ENCODE measurements at places on chromosomes 11 and 22.

DNA sequence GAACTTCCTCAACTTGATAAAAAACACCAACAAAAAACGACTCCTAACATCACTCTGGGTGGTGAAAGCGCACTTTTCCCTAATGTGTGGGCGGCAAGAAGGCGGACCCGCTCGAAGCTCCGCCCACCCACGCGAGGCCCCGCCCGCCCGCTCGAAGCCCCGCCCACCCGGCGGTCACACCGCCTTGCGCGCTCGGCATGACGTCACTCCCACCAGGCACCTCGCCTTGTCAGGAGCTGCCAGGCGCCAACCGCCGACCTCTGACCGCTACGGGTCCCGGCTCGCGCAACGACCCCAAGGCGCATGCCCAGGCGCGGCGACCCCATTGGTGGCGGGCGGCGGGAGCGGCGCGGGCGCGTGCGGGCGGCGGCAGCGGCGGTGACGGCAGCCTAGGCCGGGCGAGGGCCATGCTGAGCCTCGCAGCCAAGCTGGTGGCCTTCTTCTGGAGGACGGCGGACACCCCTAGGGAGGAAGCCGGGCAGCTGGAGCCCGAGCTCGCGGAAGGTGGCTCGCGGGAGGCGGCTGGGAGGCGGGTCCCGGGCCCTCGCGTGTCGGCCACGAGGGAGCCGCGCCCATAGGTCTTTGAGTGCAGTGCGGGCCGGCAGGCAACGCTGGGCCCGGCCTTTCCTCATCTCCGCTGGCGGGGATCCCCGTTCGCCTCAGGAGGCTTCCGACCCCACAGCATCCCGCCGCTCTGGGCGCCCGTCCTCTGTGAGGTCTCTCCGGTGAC lies at the start of gene MOV10L1:
MOV10L1 (plus strand) TSS at position 325 of the 730 bp plus-strand sequence; CDS start at position 408, 83 bp downstream.
- no peak for DNase-seq

DNA sequence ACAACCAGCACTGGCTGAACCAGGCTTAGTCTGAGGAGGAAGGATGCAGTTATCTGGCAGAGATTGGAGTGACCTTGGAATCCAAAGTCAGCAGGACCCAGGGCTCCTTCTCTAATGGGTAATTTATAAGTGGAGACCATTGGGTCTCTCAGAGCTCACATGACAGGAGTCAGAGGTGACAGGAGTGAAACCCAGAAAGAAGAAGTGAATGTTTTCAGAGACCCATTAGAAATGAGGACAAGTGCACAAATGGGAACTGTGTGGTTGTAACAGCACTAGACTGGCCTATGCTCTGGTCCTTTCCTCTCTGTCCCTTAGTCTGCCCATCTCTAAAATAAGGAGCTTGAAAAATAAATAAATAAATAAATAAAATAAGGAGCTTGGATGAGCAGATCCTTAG lies 107.4 kb downstream of the SERGEF start:
- no peak for DNase-seq

DNA sequence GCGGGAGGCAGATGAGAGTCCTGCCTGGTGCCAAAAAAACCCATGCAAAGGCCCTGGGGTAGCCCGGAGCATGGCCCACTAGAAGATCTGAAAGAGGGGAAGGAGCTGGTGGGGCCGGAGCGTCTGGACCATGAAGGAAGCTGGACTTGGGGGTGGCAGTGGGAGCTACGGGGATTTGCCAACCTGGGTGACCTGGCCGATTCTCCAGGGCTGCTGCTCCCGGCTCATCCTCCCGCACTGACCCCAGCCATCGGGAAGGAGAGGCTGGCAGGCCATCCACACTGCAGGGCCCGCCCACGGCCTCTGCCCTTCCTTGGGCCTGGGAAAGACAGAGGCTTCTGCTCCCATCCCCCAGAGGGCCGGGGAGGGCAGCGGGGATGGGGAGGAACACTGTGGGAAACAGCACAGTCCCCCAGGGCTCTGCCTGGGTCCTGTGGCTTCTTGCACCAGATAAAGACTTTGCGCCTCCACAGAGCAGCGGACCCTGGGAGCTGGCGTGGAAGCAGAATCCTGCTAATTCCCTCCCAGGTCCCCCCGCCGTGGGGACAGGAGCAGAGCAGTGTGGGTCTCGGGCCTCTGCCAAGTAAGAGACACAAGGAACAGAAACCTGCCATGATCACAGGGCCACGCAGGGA lies 87.1 kb upstream of the LINC01488 start:
- DNase-seq: no peak

GRCh38 chr11:112229746-112230433 lies 3.7 kb downstream of the PTS start:
- no peak for DNase-seq

- no peak for DNase-seq
Observed at GRCh38 chr11:106077609-106078455, at the start of gene AASDHPPT. Gene AASDHPPT (plus strand): TSS chr11:106077662. CDS start chr11:106077711, 49 bp downstream.

GRCh38 chr11:33608386-33608785 lies 92.2 kb downstream of the C11orf91 start:
- no peak for DNase-seq

DNA sequence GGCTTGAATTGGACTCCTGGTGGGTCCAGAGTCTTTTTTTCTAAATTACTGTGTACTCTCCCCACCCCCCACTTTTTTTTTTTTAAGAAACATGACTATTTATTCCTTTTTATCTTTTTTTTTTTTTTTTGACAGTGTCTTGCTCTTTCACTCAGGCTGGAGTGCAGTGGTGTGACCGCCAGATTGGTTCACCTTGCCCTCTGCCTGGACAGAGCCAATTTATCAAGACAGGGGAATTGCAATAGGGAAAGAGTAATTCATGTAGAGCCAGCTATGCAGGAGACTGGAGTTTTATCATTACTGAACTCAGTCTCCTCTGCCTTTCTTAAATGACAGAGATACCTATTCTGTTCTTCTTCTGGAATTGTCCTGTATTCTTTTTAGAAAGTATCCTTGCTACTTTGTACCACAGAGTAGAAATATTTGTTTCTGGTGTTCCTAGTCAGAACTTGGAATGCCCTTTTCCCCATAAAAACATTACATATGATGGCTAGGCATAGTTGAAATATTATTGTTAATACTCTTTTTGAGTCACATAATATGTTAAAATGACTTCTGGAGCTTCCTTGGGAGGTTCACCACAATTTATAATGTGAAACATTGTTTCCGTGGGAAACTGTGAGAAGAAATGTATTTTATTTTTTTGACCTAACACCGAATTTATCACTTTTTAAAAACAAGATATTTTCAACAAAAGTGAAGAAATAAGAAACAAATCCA lies 95.6 kb downstream of the UVRAG start:
- no peak for DNase-seq

DNA sequence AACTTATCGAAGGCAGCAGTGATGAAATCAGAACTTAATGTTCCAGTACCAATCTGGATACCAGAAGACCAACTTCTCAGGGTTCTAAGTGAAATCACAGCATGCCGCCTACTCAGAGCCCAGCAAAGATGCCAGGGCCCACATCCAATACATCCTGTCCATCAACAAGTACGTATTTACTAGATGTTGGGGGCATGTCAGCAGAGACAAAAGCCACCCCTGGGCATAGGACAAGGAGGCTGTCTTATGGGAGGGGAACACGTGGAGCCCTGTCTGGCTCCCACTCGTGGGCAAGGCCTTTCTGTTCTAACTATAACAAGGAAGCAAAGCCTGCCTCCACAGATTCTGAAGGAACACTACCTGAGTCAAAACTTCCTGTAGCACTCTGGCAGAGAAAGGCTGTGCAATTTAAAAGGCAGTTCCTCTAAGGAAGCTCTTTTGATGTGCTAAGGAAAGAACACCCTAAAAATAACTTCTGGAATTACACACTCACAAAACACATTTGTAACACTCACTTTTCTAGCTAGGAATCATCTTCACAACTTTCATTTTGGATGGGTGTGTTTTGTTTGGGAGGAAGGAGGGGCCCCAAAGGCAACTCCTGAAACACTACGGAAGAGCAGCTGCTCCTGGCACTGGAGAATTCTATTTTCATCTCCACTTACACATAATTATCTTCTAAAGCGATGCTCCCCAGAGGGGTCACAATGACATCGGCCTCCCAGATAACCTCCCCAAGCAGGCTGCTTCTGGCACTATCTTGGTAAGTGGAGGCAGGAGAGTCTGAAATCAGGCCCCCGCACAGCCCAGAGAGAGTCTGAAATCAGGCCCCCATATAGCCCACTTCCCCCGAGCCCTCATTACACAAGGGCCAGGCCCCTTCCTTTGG lies 14.2 kb downstream of the SMCO4 start:
- DNase-seq: no peak

GRCh38 chr11:2215230-2215560 lies 43.6 kb upstream of the TH start:
- no peak for DNase-seq

DNA sequence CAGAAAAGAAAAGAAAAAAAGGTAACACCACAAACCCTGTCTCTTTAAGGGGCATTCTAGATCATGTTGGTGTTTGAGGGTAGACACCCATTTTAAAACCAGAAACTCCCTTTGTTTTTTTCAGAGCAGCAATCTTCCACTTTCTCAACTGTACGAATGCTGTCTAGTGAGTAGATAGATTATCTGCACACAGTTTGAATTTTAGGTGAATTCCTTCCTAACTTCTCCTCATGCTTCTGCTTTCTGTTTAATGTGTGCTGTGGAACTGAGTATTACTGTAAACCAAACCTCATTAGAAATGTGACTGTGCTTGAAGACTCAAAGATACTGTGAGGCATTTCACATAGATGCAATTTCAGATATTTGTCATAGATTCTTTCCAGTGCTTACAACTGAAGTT lies 102.4 kb downstream of the PRMT3 start:
- no peak for DNase-seq

DNA sequence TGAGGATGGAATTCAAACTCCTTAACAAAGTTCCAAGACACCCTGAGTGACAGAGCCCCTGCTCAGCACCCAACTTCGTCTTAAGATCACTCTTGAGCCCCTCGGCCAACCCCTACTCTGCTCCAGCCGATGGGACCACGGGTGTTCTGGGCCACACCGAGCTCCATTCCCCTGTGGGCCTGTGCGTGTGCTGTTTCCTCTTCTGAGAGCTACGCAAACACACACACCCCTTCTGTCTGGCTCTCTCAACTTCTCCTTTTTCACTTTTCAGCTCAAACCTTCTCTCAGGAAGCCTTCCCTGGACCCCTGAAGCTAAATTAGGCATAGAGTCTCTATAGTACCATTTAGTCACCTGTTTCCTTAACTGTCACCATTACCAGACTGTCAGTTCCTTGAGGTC lies 37.5 kb upstream of the NNMT start:
- no peak for DNase-seq

DNA sequence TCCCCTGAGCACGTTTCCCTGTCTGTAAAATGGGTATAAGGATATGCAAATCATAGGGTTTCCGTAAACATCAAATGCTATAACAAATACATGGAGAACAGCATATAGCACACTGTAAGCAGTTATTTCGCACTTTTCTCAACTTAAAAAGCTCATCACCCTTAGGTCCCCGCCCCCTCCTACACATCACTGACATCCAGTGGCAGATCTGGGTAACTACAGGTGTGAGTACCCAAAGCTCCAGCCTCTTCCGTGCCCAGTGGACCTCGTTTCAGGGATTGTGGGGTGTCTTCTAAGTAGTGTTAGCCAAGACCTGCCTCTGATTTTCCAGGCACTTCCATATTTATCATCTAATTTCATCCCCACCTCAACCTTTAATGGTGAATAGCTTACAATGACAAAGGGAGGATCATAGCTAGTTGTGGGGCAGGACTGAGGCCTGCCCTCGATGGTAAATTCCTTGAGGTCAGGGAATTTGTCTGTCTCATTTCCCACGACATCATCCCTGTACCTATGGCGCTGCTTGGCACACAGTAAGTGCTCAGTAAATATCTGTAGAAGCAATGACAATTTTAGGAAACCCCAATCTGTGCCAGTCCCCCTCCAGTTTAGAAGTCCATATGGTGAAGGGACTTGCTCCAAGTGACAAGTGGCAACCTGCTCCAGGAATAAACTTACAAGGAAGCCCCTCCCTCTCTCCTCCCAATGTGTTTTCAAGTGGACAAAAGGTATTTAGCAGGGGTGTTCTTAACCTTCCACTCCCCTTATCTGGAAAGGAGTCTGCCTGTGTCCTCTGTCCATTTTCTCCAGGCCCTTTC lies 340.5 kb downstream of the TENM4 start:
- DNase-seq: no peak

DNA sequence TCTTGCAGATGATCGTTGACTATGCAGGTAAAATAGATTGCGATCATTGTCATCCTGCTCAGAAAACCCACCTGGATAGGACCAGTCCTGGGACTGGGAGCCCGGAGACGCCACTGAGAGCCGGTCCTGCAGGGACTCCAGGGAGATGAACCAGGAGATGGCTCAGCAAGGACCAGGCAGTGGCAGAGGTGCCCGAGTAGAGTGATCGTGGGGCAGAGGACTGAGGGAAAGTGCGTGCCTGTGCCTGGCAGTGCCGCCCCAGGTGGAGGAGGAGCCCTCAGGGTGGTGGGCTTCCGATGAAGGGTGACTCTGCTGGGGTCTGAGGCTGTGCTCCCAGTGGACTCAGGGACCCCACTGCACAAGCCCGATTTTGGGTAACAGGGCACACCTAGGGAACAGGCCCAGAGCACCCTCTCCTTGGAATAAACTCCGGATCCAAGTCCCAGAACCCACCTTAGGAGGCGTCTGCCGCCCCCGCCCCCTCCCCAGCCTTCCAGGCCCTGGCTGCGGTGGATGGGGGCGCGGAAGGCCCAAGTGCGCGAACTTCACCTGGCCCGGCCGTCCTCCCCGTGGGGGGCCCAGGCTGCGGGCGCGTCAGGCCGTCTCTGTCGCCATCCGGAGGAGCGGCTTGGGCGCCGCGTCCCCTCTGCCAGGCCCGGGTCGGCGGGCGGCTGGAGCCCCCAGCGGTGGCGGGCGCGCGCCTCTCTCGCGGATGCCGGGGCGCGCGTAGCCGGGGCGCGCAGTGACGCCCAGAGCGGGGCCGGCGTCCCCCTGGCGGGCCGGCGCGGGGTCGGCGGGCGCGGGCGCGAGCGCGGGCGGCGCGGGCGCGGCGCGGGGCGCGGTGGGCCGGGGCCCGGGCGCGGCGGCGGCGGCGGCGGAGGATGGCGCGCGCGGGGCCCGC lies 1338.8 kb downstream of the BRD1 start:
- no peak for DNase-seq

- no peak for DNase-seq
Observed at GRCh38 chr11:69130654-69131053, 25.1 kb upstream of the SMIM38 start.

- no peak for DNase-seq
Observed at GRCh38 chr22:49738566-49738965, 89.1 kb downstream of the BRD1 start.

DNA sequence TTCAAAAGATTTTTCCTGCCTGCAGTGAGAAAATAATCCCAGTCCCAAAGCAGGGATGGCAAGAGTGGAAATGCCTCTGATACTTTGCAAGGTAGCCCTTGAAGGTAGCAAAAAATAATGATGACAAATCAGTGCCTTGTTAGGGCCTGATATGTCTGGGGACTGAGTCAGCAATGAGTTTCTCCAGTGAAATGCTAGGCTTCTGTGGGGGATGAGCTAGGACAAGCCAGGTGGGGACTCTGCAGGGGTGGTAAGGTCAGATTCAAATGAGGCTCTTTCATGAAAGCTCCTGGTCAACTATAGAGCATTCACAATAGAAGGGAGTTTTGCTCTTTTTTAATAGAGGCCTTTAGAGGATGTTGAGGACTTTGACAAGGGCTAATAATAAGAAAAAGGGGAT lies 77.7 kb downstream of the ME3 start:
- DNase-seq: no peak

Data from stimulated activated CD8-positive, alpha-beta memory T cell treated with anti-CD3 and anti-CD28 coated beads, Interleukin-4, amount 100 ng/mL, for 1 hour (primary cell).